ENCODE measurements at places on chromosomes 1 and 21. TPM values are rescaled to one million over a fixed set of nuclear protein-coding genes. Genes with fewer than 3 reads are reported as not detected.

GRCh38 chr1:229323201-229323600 lies 19.6 kb downstream of the CCSAP start:
- no peak for DNase-seq

GRCh38 chr1:3492545-3493246 lies 38.2 kb downstream of the ARHGEF16 start:
- no peak for DNase-seq

DNA sequence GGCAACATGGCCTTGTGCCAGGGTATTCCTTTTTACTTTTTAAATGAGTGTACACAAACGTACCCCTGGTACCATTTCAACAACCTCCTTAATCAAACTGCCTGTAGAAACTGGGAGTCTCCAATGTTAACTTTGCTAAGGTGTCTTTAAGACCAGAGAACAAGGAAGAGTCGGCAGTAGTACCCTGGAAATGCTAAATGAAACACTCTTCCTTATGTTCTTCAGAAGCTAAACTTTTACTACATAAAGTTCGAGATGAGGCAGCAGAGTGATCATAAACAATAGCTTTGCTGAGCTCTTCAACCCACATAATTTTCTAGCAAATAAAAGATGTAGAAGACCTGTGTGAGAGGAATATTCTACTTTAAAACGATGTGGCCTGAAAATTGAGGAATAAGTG lies 297.7 kb upstream of the NRIP1 start:
- DNase-seq = no peak

DNA sequence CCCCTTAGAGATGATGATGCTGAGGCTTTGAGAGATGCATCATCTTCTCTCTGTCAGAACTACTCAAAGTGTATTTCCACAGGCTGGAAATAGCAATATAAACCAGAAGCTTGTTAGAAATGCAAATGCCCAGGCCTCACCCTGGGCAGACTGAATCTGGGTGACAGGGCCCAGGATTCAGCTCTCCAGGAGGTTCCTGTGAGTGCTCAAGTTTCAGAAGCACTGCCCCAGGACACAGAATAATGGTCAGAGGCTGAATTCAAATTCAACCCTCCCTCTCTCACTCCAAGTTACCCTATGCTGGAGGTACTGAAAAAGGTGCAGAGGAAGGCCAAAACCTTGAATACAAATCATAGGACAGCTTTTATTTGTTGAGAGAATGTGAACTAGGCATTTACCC lies 98.5 kb upstream of the NGF start:
- DNase-seq = no peak

Gene ALX3
- not detected for polyA plus RNA-seq

Gene LCE1A
- not detected for polyA plus RNA-seq

Gene NTRK1
- 1.3 TPM for polyA plus RNA-seq

Gene TMEM240
- polyA plus RNA-seq = 5.0 TPM

Gene LPAR3
- polyA plus RNA-seq = 2.4 TPM

Data from renal pelvis (tissue), 12 donors.